ENCODE measurements at places on chromosomes 3 and 15.

DNA sequence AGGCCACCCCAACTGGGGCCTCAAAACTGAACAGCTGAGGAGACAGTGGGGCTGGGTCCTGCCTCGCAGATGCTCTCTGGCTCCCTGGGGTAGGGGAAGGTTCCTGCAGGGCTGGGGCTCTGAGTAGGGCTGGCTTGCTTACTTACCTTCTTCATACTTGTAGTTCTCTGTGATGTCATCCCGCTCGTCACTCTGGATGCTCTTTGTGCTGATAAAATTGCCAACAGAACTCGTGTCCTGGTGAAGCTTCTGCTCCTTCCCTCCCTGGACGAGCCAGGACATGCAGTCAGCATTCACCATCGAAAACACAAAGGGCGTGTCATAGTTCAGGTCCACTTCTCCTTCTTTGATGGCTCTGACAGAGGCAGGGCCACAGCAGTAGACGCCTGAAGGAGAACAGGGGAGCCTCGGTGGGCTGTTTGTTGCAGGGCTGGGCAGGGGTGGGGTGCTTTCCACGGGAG lies 17.9 kb upstream of the EPB42 start:
- no peak for DNase-seq

- DNase-seq = no peak
These were observed 1090.2 kb downstream of the PLOD2 start for GRCh38 chr3:145070795-145071194.

DNA sequence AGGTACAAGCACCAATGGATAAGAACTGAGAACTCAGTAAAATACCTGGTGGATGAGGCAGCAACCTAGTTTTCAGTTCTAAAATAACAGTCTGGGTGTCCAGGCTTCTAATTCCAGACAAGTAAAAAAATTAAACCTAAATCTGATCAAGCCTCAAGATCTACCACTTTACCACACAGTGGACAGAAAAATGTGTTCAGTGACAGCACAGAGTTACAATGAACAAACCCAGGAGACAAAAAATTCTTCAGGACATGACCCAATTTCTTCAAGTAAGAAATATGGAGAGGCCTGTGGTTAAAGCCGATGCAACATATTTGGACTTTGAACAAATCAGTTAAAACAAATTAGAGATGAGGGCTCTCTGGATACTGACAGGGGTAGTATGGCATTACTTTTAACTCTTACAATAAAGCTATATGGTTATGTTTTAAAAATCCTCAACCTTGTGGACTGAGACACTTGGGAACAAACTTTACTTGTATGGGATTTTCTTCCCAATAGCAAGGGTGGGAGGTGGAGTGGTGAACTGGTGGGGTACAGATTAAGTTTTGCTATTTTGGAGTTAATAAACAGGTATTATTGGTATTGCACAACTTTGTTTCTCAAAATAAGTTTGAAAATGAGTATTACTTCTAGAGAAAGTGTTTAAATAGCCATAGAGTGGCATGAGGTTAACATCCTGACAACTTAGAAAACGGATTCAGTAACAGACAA lies 14.2 kb downstream of the CCNL1 start:
- no peak for DNase-seq

DNA sequence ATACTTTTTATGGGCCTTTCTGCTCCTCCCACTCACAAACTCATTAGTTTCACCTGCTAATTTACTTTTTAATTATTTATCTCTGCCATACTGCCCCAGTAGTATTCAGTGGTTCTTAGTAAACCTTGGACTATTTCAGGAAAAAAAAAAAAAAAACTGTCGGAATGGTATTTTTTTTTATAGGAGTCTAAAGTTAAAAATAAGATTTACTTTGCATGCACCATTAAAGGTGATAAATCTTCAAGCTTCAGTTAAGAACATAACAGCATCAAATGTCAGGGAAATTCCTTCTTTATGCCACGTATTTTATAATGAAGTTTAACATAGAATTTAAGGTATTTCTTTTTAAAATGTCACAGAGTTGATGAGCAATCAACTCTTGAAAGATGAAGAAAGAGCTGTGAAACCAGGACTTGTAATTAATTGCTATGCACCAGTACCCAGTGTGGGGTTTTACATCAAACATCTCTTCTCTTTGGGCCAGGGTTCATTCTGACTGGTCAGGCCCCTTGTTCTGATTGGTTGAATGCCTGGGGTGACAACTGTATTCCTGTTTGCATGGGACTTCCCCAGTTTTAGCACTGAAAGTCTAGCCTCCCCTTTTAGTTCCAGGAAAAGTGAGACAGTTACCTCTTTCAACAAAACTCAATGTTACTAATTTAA lies 40.3 kb upstream of the PTPRG start:
- peak; percentile 76 for DNase-seq

DNA sequence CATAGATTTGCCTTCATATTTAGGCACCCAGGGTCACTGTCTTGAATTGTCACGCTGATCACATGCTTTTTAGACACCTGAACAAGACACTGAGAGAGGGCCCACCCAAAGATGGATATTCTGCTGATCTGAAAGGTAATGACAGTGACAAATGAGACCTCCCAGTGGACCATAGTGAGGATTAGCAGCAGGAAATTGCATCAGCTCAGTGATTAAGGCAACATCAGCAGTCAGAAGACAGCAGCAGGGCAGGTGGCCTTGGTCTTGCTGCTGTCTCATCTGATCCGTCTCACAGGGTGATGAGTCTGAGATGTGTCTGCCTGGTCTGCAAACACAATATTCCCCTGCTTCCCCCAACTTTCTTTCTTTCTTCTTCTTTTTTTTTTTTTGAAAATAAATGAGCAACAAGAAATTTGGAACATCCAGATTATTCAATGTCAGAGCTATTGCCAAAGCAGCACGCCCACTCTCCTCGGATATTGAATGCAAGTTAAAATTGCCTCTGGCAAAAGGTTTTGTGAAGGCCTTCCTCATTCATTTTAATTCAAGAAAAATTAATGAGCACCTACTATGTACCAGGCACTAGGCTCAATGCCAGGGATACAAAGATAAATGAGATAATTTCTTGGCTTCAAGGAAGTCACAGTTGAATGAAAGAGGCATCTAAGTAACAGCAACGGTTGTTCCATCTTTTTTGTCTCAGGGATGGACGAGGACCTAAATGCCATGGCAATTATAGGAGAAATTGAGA lies 14.1 kb downstream of the OTOL1 start:
- no peak for DNase-seq

DNA sequence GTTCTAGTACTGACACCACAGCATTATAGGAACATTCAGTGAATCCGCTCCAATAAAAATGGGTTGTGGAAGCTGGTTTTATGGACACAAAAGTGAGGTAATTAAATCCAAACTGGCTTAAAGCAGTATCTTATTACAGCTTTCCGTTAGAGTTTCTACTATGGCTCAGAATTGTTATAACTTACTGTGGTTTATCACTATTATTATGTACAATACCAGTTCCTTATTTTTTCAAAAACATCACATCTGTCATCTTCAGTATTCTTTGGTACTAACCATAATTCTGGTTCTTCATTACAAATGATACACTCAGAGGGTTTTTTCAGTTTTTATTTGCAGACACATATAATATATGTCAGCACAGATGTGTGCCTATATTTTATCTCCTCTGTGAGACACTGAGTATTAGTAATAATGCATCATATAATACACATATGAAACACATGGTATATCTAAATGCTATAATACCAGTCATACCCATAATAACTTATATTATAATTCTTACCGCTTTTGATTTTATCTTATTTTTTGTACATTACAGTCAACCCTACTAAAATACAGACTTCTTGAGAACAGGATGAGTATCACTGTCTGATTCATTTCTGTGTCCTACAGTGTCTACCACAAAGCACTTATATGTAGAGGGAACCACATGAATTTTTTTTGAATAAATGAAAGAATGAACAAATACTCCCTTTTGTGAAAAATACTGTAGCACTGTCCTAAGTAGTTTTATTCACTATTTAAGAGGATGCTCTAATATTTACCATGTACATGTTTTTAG lies 39.0 kb downstream of the CMSS1 start:
- no peak for DNase-seq
